Ovary (tissue), 10 donors: ENCODE measurements at places on chromosomes 3 and 15. TPM values are rescaled to one million over a fixed set of nuclear protein-coding genes. Genes with fewer than 3 reads are reported as not detected.

- no peaks in the 10 kb centered on the region for H3K36me3 ChIP-seq
- no peaks in the 10 kb centered on the region for H3K4me1 ChIP-seq
- H3K4me3 ChIP-seq: no peak overlapping the region
- DNase-seq: no peak
- no peaks in the 10 kb centered on the region for H3K27me3 ChIP-seq
Observed at GRCh38 chr3:150662410-150663200, 41.1 kb downstream of the ERICH6 start.

- H3K4me1 ChIP-seq: peaks cover 12% of the 10 kb centered on the region
- H3K27me3 ChIP-seq: no peaks in the 10 kb centered on the region
- H3K36me3 ChIP-seq: no peaks in the 10 kb centered on the region
- H3K4me3 ChIP-seq: no peak overlapping the region
- DNase-seq: no peak
Observed at GRCh38 chr15:63238796-63239195, 38.6 kb upstream of the APH1B start.

The CADM2 gene
- 0.83 TPM for total RNA-seq

The GPR62 gene
- 0.83 TPM for total RNA-seq

- H3K4me3 ChIP-seq: no peak overlapping the region
- no peak for DNase-seq
- H3K27me3 ChIP-seq: no peaks in the 10 kb centered on the region
- H3K27ac ChIP-seq: no peak overlapping the region
Observed at GRCh38 chr3:132911741-132912415, 126.3 kb upstream of the TMEM108 start.

The AP3B2 gene
- total RNA-seq: 8.6 TPM

The TMCO5A gene
- total RNA-seq: not detected

DNA sequence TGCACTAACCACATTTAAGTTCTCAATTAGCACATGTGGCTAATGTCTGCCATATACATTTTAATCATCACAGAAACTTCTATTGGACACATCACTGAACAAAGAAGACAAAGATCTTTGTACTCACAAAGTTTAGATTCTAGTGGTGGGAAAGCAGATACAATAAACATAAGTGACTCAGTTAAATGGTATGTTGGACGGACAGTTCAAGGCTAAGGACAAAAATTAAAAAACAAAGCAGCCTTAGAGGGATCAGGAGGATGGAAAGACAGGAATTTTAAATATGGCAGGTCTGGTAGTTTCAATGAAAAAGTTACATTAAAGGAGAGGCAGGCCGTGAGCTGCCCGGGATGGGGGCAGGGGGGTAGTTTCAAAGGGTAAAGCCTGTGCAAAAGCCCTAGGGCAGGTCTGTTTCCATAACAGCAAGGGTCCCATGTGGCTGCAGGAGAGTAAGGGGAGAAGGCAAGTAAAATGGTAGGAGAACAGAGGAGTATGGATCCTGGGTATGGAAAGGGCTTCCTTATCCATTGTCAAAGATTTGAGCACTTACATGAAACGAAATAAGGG, 220.7 kb downstream of the FHIT start:
- no peak for DNase-seq
- no peak overlapping the region for H3K4me3 ChIP-seq
- no peaks in the 10 kb centered on the region for H3K36me3 ChIP-seq

GRCh38 chr3:89198591-89198990, 91.2 kb downstream of the EPHA3 start:
- no peaks in the 10 kb centered on the region for H3K4me1 ChIP-seq
- no peak overlapping the region for H3K27ac ChIP-seq
- no peaks in the 10 kb centered on the region for H3K27me3 ChIP-seq
- no peaks in the 10 kb centered on the region for H3K36me3 ChIP-seq
- no peak for DNase-seq

DNA sequence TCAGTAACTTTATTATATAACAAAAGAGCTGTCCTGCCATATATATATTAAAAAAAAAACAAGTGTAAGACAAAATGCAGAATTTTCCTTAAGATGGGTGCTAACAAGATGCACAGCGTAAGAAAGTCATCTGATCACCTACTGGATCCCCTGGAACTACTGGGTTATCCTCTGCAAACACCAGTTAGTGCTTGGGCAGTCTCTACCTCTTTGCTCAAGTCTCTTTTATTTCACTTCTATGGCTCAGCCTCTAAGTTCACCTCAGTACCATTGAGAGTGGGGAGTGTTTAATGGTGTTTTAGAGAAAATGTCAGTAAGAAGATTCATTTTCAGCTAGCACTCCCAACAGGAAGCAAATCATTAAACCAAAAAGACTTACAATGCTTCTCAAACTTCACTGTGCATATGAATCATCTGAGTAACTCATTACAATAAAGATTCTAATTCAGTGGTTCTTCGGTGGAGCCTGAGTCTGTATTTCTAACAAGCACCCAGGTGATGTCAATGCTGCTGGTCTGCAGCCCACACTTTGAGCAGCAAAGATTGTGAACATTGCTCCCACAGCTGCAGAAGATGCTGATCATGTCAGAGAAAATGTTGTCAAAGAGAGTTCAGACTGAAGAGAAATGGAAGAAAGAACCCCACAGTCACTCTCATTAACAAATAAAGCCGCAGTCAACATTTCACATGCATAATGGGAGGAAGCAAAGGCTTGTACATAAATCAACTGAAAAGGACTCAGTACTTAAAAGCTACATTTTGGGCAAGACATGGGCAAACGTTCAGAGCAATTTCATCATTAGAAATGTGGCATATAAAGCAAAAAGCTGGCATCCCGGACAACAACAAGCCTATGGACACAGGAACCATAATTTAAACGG, 227.1 kb upstream of the ATP11B start:
- no peak overlapping the region for H3K4me3 ChIP-seq
- no peaks in the 10 kb centered on the region for H3K36me3 ChIP-seq
- H3K27ac ChIP-seq: no peak overlapping the region
- no peaks in the 10 kb centered on the region for H3K4me1 ChIP-seq

DNA sequence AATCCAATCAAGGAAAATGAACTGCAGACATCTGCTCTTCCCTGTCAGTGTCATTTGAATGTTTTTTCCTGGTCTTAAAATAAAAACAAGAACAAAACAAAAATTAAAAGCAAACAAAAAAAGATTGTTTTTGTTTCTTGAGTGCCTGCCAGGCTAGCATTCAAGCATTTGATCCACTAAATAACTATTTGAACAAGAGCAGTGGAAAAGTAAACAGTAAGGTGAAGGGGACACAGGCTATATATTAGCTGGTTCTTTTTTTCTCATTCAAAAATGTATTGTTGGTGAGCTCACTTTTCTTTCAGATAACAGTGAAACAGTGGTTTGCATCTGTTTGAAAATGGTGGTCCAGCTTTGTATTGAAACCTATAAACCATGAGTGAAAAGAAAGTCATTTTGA, 586.9 kb upstream of the SGO1 start:
- no peaks in the 10 kb centered on the region for H3K27me3 ChIP-seq
- no peak overlapping the region for H3K27ac ChIP-seq
- DNase-seq: no peak
- no peak overlapping the region for H3K4me3 ChIP-seq
- H3K4me1 ChIP-seq: no peaks in the 10 kb centered on the region

The ITIH1 gene
- total RNA-seq: 0.42 TPM

DNA sequence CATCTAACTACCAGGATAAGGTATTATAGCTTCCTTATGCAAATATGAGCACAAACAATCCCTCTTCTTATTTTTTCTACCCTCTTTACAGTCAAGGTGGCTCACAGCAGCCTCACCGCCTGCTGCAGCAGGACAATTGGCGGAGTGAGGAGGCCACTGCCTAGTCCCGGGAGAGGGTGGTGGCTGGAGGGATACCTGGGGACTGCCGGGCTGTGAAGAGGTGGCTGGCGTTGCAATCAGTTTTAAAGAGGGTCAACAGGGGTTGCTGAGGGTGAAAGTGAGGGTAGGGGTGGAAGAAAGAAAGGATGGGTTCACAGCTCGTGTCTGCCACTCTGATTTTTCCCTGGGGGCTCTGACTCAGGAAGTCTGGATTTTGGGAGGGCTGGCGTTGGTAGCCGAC, 105.1 kb upstream of the SLC6A6 start:
- peak overlapping the region; percentile 89 for H3K27ac ChIP-seq
- no peak overlapping the region for H3K4me3 ChIP-seq
- no peaks in the 10 kb centered on the region for H3K27me3 ChIP-seq
- peaks cover 12% of the 10 kb centered on the region for H3K4me1 ChIP-seq

DNA sequence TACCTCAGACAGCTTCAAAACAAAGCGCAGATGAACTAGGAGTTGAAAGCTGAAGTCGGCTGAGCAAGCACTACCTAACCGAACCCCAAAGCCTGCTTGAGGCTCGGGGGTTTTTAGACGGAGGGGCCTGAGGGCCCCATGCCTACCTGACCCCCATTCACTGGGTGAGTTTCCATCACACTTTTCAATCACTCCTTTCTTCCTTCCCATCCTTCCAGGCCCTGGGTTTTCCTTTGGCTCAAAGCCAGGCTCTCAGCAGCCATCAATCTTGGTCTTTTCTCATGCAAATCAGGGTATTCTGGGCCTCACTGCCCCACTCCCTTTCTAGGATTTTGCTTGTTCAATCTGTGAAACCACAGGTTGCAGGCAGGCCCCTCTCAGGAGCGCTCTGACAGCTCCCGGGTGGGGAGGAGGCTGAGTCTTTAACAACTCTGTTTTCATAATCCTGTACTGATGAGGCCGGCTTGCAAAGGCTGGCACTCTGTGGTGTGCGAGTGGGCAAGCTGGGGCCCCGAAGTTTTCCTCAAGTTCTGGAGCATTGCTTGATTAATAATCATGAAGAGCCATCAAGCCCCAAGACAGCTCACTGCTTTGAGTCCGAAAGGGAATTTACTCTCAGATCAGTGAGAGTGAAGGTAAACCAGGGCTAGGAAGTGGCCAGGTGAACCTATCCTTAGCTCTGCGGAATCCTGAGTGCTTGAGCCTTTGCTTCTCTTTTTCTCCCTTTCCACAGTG, 97.6 kb downstream of the FRMD4B start:
- no peaks in the 10 kb centered on the region for H3K27me3 ChIP-seq
- H3K4me3 ChIP-seq: no peak overlapping the region
- DNase-seq: no peak
- no peaks in the 10 kb centered on the region for H3K36me3 ChIP-seq

DNA sequence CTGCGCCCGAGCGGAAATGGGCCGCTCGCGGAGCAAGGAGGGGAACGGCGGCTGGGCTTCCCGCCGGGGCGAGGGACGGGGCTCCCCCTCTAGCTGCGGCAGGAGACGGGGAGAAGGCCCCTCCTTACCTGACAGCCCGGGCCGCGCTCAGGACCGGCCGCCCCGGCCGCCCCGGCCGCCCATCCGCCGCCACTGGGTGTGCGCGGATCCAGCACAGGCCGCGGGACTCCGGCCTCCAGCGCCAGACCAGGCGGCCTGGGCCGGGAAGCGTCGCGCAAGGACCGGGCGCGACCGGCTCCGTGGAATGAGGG, 296 bp downstream of the TPRA1 start:
- DNase-seq: no peak
- no peaks in the 10 kb centered on the region for H3K36me3 ChIP-seq
- no peaks in the 10 kb centered on the region for H3K27me3 ChIP-seq
- H3K4me1 ChIP-seq: peaks cover 17% of the 10 kb centered on the region

DNA sequence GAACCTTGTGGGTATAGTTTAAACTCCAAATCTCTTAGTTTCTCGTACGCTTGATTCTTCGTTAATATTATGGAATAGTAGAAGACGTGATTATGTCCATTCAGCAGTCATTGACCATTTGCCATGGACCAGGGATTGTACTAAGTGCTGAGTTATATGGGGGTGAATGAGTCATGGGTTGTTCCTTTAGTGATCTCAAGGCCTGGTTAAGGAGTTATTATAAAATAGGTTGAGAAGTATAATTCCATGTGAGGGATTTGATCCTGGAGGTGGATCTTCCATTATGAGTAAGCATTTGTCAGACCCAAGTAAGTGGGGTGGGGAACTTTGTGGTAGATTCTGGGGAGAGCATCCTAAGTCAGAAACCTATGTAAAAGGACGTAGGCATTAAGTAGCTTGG, 15.4 kb downstream of the NR2C2 start:
- no peak for DNase-seq
- no peak overlapping the region for H3K4me3 ChIP-seq
- no peaks in the 10 kb centered on the region for H3K27me3 ChIP-seq
- H3K27ac ChIP-seq: no peak overlapping the region

- DNase-seq: no peak
- no peaks in the 10 kb centered on the region for H3K4me1 ChIP-seq
- H3K36me3 ChIP-seq: no peaks in the 10 kb centered on the region
- H3K27me3 ChIP-seq: no peaks in the 10 kb centered on the region
- no peak overlapping the region for H3K4me3 ChIP-seq
Observed at GRCh38 chr3:156761007-156761406, 65.1 kb upstream of the LEKR1 start.

The HHLA2 gene
- total RNA-seq: not detected

The GOLGA8G gene
- total RNA-seq: not detected

DNA sequence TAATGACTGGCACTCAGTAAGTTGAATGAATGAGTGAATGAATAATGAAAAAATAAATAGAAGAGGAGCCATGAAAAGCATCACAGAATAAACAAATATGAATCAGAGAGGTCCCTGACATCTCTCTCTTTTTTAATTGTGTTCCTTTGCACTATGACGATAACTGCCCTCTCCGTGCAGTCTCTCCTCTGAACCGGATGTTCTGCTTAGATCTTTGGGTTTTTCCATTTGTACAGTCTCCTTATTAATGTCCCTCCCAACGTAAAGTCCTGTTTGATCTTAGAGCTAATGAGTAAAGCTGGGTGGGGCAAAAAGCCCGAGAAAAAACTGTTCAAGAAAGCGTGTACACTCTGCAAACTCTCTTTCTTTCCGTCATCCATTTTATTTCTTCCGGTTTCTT, 28.3 kb upstream of the BHLHE40 start:
- no peaks in the 10 kb centered on the region for H3K27me3 ChIP-seq
- H3K27ac ChIP-seq: no peak overlapping the region
- no peak for DNase-seq
- peaks cover 7% of the 10 kb centered on the region for H3K4me1 ChIP-seq

- no peak for DNase-seq
- H3K27ac ChIP-seq: no peak overlapping the region
- no peaks in the 10 kb centered on the region for H3K27me3 ChIP-seq
- no peaks in the 10 kb centered on the region for H3K36me3 ChIP-seq
- peaks cover 5% of the 10 kb centered on the region for H3K4me1 ChIP-seq
- no peak overlapping the region for H3K4me3 ChIP-seq
Observed at GRCh38 chr3:50314342-50314741, 8.2 kb downstream of the HYAL2 start.

- no peak overlapping the region for H3K27ac ChIP-seq
- no peak overlapping the region for H3K4me3 ChIP-seq
Observed at GRCh38 chr3:100155128-100155527, 40.8 kb upstream of the FILIP1L start.

GRCh38 chr3:78847603-78848002, 920.2 kb downstream of the ROBO1 start:
- H3K4me1 ChIP-seq: peaks cover 1% of the 10 kb centered on the region
- H3K36me3 ChIP-seq: no peaks in the 10 kb centered on the region
- H3K27me3 ChIP-seq: no peaks in the 10 kb centered on the region
- no peak overlapping the region for H3K4me3 ChIP-seq
